LHCN-M2 (cell line): ENCODE measurements at places on chromosomes 6 and 20. TPM values are rescaled to one million over a fixed set of nuclear protein-coding genes. Genes with fewer than 3 reads are reported as not detected.

- no peak for DNase-seq
Measured at GRCh38 chr20:6831461-6831860, 64.0 kb downstream of the BMP2 start.

- DNase-seq = no peak
Measured at GRCh38 chr6:53999088-53999755, 112.0 kb upstream of the MLIP start.

DNA sequence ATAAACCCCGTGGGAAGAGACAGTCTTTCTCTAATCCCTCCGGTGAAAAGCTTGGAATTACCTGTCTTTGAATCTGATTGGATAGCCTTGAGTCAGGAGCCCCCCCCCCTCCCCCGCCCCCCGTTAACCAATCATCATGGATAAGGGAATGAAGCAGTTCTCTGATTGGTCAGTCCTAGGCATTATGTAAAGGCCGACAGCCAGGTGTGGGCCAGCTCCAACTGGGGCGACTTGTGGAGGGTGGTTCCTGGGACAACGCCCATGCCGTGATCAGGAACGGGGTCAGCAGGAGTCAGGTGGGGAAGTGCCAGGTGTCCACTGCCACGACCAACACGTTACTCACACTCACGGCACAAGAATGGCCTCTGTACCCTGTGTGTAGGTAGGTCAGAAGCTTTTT is 406.8 kb upstream of the SULF2 start:
- DNase-seq = no peak

The MAP7 gene
- 0.06 TPM in 2 replicates for total RNA-seq
